Skeletal muscle cell (primary cell): ENCODE measurements at places on chromosomes 3 and 15.

- no peak for DNase-seq
Observed at GRCh38 chr15:89486726-89487050, 9.7 kb downstream of the RHCG start.

DNA sequence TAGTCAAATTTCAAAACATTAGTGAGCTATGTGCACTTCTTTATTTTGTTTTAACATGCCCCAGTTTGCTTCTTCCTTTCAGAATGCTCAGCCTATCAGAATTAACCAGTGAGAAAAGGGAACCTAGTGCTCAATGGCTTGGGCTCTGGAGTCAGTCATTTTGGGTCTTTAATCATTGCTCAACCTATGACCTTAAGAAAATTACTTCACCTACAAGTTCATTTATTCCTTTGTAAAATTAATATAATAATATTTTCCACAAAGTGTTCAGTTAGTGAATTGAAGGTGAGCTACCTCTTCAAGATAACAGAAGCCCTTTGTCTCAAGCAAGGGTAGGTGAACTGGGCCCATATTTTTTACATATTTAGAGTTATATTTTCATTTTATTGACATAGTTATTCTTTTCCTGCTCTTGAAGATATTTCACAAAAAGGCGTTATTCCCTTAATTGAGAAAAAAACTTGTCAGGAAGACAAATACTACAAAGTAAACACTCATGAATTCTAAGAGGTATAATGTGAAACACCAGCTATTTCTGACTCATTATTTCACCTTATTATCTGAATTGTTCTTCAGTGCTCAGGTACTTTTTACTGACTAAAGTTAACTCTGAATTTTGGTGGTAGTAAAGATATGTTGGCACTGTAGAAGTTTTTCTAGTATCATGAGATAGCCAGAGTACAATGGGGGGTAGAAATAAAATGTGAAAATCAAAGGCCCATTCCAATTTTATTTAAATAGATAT is 415.5 kb downstream of the NAALADL2 start:
- DNase-seq: no peak

DNA sequence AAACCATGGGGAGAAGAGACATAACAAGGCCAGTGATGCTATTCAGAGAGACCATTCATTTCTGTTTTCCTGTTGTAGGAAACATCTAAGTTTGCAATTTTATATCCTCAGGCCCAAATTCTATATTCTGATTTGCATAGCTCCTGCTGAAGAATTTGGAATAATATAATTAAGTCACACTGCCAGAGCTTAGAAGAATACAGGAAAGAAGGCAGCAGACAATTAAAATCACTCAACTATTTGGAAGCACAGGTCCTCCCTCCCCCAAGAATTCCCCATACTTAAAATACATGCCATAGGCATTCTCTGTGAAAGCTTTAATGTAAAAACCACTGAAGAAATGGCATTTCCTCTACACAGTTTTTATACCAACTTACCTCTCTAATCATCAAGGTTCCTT is 66.9 kb upstream of the SLC2A2 start:
- no peak for DNase-seq

DNA sequence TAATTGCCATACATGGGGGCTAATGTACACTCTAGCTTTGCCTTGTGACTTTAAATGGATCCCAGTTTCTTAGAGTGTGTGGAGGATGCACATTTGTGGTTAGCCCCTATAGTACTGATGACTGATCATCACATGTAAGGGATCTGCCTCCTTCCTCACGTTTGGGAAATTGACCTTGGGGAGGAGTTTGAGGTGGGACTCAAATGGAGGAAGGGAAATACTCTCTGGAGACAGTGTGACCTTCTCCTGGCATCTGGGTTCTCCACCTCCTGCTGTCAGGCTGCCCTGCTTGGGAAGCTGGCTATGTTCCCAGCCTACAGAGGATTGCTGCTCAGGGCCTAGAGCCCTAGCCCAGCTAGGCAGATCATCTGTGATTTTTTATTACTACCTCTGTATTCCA is 48.7 kb downstream of the PPM1L start:
- DNase-seq: peak; percentile 6

DNA sequence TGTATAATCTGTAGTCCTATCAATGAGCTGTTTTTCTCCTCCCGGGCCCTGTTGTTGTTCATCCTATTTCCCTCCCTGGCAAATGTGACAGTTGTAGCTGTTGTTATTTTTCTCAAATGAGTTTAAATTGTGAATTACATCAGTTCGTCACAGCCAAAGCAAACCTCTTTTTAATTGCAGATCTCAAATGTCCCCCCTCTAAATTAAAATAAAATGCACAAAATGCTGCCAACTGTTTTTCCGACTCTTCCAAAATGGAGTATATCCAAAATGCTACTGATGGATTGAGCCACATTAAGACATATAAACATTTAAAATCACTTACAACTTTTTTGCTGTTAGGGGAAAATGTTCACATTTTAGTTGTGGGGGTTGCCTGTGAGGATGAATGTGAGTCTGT is 29.8 kb upstream of the SUCLG2 start:
- DNase-seq: no peak

GRCh38 chr3:41286305-41286704 is 87.0 kb downstream of the CTNNB1 start:
- no peak for DNase-seq

DNA sequence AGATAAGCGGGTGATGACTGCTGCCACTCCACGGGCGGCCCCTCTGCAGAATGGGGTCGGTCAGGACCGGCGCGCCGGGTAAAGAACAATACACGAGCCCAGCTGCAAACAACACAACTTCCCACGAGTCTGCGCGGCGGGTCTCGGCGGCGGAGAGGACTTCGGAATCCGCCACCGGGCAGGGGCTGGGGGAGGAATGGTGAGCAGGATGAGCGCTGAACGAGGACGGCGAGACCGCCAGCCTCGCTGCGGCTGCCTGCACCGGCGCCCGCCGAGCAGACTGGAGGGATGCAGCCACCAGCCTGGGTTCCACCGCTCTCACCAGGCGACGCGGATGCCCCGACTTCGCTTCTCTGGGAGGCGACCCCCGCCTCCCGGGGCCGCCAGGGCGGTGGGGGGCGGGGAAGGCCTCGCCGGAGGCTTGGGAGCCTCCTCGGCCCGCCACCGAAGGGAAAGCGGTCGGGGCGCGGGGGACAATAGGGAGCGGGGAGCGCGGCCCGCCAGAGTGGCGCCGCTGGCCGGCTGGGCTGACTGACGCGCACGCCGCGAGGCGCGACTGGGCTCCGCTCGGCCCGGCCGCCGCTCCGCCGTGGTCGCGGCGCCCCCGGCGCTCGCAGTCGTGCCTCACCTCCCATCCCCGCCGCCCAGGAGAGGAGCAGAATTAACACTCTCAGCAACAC is 515 bp downstream of the ADAM10 start:
- DNase-seq: no peak

GRCh38 chr3:126357295-126358037 is at the start of gene KLF15:
Gene KLF15, minus strand, starts transcription at chr3:126357408. Its CDS starts 4,486 bp downstream, at chr3:126352922.
- peak; percentile 46 for DNase-seq

- DNase-seq: no peak
Observed at GRCh38 chr3:152330559-152330958, 61.8 kb downstream of the MBNL1 start.

DNA sequence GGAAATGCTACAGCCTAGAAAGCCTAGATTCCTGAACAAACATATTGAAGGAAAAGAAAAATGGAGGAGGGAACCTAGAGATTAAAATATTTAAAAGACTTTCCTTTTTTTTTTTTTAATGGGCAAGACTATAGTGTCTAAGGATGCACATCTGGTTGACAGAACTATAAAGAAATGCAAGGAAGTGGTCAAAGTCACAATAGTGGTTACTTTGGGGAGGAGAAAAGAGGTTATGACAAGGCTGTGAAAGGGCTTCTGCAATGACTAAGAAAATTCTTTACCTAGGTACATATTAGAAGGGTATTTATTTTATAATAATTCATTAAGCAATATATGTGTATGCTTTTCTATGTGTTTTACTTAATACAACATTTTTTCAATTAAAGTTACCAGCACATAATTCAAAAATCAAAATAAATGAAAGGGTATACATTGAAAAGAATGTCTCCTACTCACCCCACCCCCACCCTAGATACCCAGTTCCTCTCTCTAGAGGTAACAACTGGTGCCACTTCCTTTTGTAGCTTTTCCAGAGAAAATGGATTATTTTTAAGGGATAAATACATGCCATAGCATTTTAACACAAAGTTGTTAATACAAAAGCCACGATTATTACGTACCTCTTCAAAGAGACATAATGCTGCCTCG is 70.1 kb downstream of the HERC1 start:
- peak; percentile 0 for DNase-seq

DNA sequence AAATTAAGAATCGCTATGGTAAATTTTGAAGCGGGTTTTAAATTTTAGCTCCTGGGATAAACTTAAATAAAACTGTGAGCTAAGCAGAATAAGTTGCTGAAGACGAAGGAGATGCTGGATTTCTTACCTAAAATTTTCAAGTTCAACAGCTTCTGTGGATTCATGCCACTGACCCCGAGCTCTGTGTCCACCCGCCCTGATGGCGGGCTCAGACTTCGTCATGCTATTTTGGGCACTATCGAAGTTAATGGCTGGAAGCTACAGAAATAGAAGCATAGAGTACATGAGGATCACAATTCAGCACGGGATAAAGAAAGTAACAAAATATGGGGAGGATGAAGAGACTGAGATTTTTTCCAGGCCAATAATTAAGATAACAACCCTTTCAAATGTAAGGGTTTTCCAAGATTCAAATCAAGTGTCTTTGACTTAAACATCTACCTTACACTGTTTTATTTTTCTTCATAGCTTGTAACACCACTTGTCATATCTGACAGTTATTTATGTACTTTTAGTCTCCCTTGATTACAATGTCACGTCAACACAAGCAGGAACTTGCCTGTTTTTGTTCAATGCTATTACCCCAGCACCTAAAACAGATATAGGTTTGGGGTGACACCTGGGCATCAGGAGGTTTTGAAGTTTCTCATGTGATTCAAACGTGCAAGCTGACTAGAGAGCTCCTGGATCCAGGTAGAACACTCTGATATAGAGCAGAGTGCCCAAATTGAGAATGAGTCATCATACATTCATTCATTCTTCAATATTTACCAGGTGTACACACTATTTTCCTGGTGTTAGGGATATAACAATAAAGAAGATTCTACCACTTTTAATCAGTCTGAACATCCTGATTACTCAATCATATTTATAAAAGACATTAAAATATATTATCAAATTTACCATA is 23.0 kb downstream of the NEK10 start:
- DNase-seq: no peak

- DNase-seq: no peak
Observed at GRCh38 chr15:100732211-100733055, 130.0 kb downstream of the ASB7 start.

- DNase-seq: no peak
Observed at GRCh38 chr3:139969386-139969785, 34.4 kb downstream of the CLSTN2 start.

DNA sequence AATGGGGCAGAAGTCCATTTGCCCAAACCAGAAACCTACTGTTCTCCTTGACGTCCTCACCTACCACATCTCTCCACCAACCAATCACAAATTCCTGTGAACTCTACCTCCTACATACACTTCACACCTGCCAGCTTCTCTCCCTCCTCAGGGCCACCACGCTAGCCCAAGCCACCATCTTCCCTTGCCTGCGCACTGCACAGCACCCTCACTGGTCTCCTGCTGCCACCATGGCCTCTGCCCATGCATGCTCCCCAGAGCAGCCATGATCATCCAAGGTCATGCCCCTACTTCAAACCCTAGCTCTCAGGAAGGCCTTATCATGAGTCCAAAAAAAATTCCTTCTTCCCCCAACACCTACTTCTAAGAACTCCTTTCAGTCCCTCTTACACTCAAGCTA is 1.1 kb upstream of the EPHB3 start:
- DNase-seq: no peak

GRCh38 chr3:160402221-160403027 is 3.0 kb downstream of the SMC4 start:
- DNase-seq: no peak
